ENCODE measurements at places on chromosomes 4 and X. TPM values are rescaled to one million over a fixed set of nuclear protein-coding genes. Genes with fewer than 3 reads are reported as not detected.

The NOA1 gene
- total RNA-seq, result 31.6 TPM

The RHOXF1 gene
- not detected for total RNA-seq

- H3K36me3 ChIP-seq, result no peaks in the 10 kb centered on the region
- H3K4me3 ChIP-seq, result no peak overlapping the region
- H3K27me3 ChIP-seq, result no peaks in the 10 kb centered on the region
- H3K4me1 ChIP-seq, result no peaks in the 10 kb centered on the region
Observed at GRCh38 chr4:26116057-26116456, 202.0 kb downstream of the SMIM20 start.

- DNase-seq, result no peak
- no peaks in the 10 kb centered on the region for H3K27me3 ChIP-seq
- no peak overlapping the region for H3K4me3 ChIP-seq
- H3K4me1 ChIP-seq, result no peaks in the 10 kb centered on the region
Observed at GRCh38 chr4:23039818-23040217, 347.1 kb downstream of the GBA3 start.

- H3K4me3 ChIP-seq, result no peak overlapping the region
- no peak for DNase-seq
- H3K27ac ChIP-seq, result no peak overlapping the region
- no peaks in the 10 kb centered on the region for H3K27me3 ChIP-seq
Observed at GRCh38 chrX:35682476-35682875, 115.7 kb upstream of the MAGEB16 start.

GRCh38 chr4:92600638-92601037 is 296.9 kb downstream of the GRID2 start:
- no peak for DNase-seq
- no peaks in the 10 kb centered on the region for H3K27me3 ChIP-seq
- H3K4me1 ChIP-seq, result no peaks in the 10 kb centered on the region
- no peak overlapping the region for H3K4me3 ChIP-seq

The SOX3 gene
- not detected for total RNA-seq

The LRP2BP gene
- total RNA-seq, result 0.62 TPM

GRCh38 chr4:183722731-183723560 is 63.9 kb downstream of the TRAPPC11 start:
- H3K36me3 ChIP-seq, result no peaks in the 10 kb centered on the region
- no peak overlapping the region for H3K27ac ChIP-seq
- no peaks in the 10 kb centered on the region for H3K27me3 ChIP-seq
- DNase-seq, result peak; percentile 25

- H3K27me3 ChIP-seq, result no peaks in the 10 kb centered on the region
- peaks cover 9% of the 10 kb centered on the region for H3K4me1 ChIP-seq
- no peak overlapping the region for H3K4me3 ChIP-seq
- DNase-seq, result no peak
Observed at GRCh38 chr4:88794087-88794690, 96.6 kb upstream of the NAP1L5 start.

- no peak overlapping the region for H3K4me3 ChIP-seq
- H3K27ac ChIP-seq, result no peak overlapping the region
Observed at GRCh38 chrX:148562846-148563245, 62.4 kb downstream of the AFF2 start.

The HEPH gene
- total RNA-seq, result 0.35 TPM

DNA sequence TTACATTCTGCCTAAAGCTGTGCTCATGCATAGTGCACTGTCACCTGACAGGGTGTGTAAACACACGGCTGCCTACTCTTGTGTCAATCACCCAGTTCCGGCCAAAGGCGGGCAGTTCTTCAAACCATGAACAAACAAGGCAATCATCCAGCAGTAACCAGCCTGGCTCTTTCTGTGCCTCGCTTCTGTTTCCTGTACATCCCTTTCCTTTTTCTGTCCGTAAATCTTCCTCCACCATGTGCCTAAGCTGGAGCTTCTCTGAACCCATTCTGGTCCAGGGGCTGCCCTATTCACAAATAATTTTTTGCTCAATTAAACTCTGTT is 60.8 kb upstream of the CBR4 start:
- H3K4me3 ChIP-seq, result no peak overlapping the region
- no peak overlapping the region for H3K27ac ChIP-seq
- no peaks in the 10 kb centered on the region for H3K36me3 ChIP-seq
- DNase-seq, result no peak
- H3K27me3 ChIP-seq, result no peaks in the 10 kb centered on the region
- H3K4me1 ChIP-seq, result no peaks in the 10 kb centered on the region

DNA sequence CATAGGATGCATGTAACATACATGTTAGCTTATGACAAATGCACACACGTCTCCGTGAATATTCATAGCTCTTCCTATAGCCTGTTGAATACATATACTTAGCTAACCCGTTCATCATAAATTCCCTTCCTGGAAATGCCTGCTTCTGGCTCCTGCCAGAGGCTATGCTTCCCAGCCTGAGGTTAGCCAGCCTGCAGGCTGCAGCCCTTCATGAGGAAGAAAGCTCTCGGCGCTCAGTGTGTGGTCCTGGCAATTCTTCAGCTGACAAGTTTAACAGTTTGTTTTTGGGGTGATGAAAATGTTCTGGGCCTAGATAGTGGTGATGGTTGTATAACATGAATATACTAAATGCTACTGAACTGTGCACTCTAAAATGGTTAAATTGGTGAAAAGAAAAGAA is 48.8 kb upstream of the MAN2B2 start:
- no peaks in the 10 kb centered on the region for H3K4me1 ChIP-seq
- no peaks in the 10 kb centered on the region for H3K36me3 ChIP-seq
- no peak for DNase-seq
- no peak overlapping the region for H3K4me3 ChIP-seq
- peaks cover 2% of the 10 kb centered on the region for H3K27me3 ChIP-seq
- H3K27ac ChIP-seq, result no peak overlapping the region

The EDNRA gene
- total RNA-seq, result 0.15 TPM

DNA sequence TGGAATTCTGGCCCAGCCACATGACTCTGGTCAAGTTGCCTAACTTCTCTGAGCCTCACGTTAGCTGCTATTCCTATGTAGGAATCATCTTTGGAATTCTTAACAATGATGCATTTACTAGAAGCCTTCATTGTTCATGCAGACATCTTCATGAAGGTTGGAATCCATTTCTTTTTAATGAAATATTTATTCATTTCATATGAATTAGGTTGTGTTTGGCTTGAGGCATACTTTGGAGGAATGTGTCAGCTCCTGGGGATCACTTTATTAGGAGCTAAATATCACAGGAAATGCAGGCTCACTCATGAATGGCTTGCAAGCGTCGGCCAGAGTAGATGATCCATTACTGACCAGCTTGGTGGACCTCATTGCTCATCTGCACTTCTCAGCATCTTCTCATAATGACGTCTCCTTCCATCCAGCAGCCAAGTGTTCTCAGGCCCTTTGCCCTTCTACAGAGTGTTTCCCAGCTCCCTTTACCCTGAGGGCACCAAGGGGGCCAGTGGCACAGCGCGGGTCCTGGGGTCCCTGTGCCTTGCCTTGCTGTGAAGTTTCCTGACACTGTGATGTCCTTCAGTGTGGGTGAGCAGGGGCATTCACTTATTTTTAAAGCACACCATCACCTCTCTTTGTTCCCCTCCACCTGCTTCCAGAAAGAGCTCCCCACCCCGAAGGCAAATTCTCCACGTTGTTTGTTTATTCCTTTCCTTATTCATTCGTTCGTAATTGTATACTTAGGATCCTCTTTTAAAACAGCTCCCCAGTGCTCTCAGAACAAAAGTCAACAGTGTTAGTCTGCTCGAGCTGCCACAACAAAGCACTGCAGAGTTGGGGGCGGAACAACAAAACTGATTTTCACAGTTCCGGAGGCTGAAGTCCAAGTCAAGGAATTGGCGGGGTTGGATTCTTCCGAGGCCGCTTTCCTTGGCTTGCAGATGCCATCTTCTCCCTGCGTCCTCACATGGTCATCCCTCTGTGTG is 106.8 kb downstream of the STK32B start:
- no peak overlapping the region for H3K27ac ChIP-seq
- no peaks in the 10 kb centered on the region for H3K36me3 ChIP-seq
- no peak overlapping the region for H3K4me3 ChIP-seq
- DNase-seq, result no peak
- no peaks in the 10 kb centered on the region for H3K4me1 ChIP-seq
- H3K27me3 ChIP-seq, result no peaks in the 10 kb centered on the region

The CRMP1 gene
- 0.16 TPM for total RNA-seq

The SH3RF1 gene
- 22.5 TPM for total RNA-seq
